Hepatic stellate cell (primary cell): ENCODE measurements at places on chromosomes 13 and 19.

- no peak for DNase-seq
These were observed 1628.3 kb downstream of the PCDH9 start for GRCh38 chr13:65601855-65602254.

DNA sequence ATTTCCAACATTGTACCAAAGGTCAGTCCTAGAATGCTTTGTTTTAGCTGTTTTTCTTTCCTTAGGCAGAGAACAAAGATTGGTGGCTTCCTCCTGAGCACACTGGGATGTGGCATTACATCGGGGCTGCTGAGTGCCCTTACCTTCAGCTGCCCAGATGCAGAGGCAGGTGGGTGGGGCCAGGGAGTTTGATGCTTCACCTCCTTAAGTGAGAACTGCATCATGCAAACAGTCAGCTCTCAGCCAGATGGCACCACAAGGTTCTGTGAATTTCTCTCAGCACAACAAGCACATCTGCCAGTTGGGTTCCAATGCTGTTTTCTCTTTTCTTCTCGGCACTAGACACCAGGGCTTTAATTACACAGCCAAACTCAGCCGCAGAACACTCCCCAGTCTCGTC is 87.4 kb upstream of the UBL3 start:
- DNase-seq: no peak

GRCh38 chr13:69194130-69194529 is 913.5 kb upstream of the ATXN8OS start:
- DNase-seq: no peak

DNA sequence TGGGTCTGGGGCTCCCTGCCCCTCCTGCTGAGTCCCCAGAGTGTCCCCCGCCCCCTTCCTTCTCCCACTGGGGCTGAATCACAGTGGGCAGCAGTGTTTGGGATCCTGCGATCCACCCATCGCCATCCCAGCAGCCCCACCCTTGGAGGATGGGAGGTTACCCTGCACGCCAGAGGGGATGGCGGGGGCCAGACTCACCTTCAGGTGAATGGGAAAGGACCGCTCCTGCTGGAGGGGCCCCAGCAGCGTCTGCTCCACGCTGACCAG is 569 bp downstream of the DLEU7 start:
- no peak for DNase-seq

DNA sequence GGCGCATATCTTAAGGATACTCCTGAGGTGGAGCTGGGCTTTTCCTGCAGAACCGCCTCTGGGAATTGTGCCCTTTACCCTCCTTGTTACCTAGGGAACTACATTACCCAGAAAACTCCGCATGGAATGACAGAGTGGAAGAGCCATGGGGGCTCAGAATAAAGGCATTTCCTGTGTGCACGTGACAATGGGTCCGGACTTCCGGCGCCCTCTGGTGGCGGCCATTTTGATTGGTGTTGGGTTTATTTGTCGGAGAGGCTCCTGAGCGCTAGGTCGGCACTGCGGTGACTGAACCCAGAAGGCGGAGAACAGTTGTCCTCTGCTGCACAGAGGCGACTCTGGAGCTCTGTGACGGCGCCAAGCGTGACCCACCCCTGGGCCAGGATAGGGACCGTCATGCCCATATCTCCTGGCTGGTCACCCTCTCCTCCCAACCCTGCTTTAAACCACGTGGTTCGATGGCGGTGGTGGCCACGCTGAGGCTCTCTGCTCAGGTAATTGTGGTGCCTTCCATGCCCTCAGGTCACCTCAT is at the start of gene ZNF587B:
Gene ZNF587B (plus strand): TSS at position 229 of the 532 bp plus-strand sequence. CDS start 230 bp downstream, at position 459.
- DNase-seq: peak; percentile 82

- no peak for DNase-seq
These were observed 67.4 kb downstream of the CDADC1 start for GRCh38 chr13:49315036-49315565.

DNA sequence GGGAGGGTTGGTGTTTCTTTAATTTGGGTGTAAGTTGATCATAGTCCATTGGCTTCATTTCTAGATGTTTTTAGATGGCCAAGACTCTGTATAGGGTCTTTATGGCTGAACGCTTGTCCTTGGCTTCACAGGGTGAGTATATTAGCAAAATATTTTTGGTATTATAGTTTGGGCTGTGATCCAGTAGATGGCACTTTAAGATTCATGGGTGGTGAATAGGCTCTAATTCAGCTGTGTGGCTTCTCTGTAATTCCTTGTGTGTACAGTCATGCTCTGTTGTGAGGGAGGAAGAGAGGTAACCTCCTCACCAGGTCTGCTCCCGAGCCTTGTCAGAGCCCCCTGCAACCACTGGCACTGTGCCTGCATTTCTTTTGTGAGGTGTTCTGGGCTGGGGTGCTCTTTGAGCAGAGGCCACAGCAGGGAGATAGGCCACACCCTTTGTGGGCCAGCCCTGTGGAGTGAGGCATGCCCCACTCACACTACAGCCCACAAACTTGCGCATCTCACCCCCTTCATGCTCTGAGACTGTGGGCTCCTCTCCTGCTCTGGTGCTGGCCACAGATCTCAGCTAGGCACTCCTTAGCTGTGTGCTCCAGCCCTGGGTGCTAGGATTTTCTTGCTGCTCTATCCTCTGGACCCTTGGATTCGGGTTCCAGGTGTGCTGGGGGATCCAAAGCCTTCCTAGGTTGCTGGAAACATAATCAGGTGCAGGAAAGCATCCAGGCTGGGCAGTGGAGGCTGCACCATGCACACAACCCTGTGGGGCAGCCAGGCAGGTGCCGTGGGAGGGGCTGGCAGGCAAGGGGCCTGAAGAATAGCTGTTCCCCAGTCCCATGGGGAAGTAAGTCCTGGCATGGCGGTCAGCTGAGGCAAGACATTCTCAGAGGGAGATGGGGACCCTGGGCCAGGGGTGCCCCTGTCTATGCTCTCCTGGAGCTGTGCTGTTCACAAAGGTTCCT is 193.9 kb downstream of the GPC5 start:
- DNase-seq: no peak

DNA sequence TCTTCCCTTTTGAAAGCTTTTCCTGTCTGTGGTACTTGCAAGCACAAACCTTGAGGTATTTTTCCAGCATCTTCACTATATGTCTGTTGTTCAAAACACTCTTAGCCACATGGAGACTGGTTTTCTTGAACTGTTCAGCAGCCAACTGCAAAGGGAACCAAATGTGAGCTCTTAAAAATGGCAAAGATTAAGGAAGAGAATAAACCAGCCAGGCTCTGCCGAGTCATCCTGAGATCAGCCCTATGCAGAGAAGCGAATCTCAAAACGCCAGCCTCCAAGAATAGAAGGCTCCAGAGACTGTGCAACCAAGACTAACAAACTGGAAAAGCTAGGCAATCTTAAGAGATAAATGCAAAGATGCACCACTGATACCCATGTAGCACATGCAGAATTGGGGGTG is 20.7 kb downstream of the AKAP8 start:
- no peak for DNase-seq

DNA sequence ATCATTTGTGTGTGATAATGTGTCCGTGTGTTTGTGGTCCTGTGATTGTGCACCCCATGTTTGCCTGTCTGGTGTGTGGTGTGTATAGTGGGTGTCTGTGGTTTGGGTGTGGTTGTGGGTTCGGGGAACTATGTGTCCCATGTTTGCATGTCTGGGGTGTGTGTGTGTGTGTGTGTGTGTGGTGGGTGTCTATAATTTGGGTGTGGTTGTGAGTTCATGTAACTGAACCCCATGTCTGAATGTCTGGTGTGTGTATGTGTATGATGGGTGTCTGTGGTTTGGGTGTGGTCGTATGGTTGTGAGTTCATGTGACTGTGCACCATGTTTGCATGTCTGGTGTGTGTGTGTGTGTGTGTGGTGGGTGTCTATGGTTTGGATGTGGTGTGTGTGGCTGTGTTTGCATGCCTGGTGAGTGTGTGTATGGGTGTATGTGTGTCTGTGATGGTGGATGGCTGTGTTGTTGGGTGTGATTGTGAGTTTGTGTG is 11.1 kb upstream of the NFIX start:
- DNase-seq: no peak

- DNase-seq: no peak
These were observed 18.4 kb upstream of the OVOL3 start for GRCh38 chr19:36092566-36092965.

- peak; percentile 19 for DNase-seq
These were observed 9.4 kb downstream of the SCGB2B2 start for GRCh38 chr19:34667349-34668076.

DNA sequence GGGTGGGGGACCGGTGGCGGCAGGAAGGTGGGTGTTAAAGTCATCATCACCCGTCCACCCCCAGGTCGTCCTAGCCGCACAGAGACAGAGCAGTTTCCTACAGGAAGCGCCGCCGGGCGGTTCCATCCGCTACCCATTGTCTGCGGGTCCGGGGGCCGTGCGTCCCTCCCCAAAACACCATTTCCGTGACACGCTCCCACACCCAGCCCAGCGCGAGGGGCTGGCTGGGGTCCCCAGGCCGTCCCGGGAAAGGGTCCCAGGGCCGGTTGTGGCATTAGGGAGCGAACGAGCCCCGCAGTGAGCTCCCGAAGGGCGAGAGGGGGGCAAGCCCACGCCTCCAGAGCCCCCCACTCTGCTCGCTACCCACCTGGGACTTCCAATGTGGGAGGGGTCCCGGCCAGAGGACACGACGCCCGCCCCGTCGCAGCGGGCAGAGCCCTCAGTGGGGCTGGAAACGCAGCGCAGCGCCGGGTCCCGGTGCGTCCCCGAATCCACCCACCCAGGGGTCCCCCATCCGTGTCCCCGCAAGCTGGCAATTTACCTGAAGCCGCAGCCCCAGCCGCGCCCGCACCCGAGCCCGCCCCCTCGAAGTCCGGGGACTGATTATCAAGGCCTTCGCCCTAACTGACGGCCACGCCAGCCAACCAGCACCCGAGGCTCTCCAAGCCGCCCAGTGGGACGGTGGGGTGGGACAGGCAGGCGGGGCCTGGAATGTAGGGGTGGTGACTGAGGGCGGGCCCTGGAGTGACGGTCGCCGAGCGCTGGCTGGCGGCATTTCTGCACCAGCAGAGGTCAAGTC is at the start of gene KANK3:
Gene KANK3 (minus strand): TSS at position 579 of the 799 bp plus-strand sequence. CDS start 5,434 bp downstream, outside the sequence.
- peak; percentile 99 for DNase-seq

- DNase-seq: no peak
These were observed 14.8 kb downstream of the AXL start for GRCh38 chr19:41233748-41234240.

DNA sequence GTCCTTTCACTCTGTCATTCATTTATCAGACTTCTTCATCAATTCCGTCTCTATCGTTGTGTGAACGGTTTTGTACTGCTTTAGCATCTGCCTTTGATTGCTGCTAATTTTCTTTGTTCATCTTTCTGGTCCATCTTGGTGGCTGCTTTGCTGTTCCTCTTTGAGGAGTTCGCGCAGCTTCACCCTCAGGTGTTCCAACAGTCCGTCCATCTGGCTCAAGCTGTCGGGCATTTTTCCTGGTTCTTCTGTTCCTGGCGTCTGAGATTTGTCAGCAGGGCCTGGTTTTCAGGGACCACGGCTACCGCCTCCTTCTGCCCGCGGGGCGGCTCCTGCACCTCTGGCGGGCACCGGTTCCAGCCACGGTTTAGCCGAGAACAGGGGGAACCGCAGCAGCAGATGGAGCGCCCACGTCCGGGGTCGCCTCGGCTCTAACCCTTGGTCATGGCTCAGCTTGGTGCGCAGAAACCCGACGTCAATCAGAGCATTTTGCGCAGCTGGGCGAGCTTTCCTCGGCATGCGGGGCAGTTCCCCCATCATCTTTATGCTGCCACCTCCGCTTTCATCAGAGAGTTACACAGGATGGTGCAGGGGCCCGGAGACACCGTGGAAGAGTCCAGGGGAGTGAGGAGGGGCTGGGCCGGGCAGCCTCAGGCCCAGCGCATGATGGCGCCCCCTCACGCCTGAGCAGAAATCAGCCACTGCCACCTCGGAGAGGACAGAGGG is 89.5 kb downstream of the ZNF100 start:
- DNase-seq: no peak

DNA sequence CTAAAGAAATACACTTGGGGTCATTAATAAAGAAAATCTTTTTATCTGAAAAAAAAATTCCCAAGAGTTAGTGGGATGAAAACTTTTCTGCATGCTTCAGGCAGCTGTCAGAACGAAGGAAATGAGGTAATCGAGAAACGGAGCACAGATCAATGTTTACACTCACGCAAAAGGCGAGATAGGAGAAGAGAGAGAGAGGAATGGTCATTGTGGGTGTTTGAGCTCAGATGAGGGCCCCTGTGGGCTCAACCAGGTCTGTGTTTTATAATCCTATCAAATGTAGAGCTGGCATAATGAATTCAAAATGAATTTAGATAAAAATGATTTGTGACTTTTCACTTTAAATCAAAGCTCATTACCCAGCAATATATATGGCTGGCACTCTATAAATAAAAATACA is 6.3 kb upstream of the RXFP2 start:
- no peak for DNase-seq

GRCh38 chr13:75738841-75739240 is 102.7 kb downstream of the LMO7 start:
- DNase-seq: no peak

DNA sequence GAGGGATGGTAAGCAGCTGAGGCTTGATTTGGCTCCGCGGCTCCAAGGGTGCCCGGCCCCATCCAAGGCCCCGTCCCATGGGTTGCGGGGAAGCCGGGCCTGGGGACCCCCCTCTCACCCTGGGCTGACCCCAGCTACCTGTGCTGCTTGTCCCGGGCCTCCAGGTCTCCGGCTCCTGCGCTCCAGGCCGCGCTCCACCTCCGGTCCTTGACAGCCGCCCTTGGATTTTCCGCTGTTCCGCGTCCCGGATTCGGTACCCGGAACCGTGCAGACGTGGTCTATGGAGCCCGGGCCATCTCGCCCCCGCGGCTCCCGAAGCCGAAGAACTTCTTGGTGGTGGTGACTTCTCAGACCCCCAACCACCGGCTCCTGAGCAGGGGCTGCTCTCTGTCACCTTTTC is 48.3 kb upstream of the C1QTNF9B start:
- DNase-seq: no peak

DNA sequence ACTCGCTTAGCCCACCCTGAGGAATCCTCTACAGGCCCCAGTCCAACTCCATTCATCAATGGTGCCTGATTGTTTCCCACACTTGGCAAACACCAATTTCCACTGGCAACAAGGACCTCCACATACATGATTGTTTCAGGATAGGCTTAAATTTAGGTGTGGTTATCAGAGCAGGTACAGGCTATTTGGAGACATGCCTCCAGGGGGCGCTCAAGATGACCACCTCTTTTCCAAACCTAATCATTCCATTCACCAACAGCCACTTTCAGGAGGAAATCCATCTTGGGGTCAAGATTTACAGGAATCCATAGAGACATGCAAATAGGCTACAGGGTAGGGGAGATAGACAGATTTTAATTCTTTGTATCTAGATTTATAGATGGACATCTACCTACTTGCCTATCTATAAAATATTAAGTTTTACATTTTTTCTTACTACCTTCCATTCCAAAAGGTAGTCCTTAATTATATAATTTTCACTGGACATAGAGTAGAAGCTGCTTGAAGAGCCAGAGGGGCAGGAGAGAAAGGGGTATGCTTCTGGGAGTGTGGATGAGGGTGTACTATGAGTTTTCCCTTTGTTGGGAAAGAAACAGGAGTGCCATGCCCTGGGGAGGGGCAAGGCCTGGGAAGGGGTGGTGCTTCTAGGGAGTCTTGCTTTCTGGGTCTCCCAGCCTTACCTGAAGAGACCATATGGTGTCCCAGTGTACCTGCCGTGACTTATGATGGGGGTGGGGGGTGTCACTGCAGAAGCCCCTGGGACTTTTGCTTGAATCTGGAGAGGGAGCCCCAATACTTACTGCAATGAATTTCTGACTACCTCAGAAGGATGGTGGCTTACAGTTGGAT is 14.1 kb upstream of the PCDH8 start:
- DNase-seq: no peak

- no peak for DNase-seq
These were observed 792.4 kb upstream of the SLITRK5 start for GRCh38 chr13:86878781-86879180.
